Stimulated activated naive CD8-positive, alpha-beta T cell treated with anti-CD3 and anti-CD28 coated beads, Interleukin-15, amount 100 ng/mL, for 72 hours (primary cell): ENCODE measurements at places on chromosomes 4 and X.

- no peak for DNase-seq
These were observed 83.2 kb downstream of the GPAT3 start for GRCh38 chr4:83618991-83619645.

- DNase-seq = peak; percentile 26
These were observed 51.0 kb downstream of the GUCY1B1 start for GRCh38 chr4:155809835-155810234.

DNA sequence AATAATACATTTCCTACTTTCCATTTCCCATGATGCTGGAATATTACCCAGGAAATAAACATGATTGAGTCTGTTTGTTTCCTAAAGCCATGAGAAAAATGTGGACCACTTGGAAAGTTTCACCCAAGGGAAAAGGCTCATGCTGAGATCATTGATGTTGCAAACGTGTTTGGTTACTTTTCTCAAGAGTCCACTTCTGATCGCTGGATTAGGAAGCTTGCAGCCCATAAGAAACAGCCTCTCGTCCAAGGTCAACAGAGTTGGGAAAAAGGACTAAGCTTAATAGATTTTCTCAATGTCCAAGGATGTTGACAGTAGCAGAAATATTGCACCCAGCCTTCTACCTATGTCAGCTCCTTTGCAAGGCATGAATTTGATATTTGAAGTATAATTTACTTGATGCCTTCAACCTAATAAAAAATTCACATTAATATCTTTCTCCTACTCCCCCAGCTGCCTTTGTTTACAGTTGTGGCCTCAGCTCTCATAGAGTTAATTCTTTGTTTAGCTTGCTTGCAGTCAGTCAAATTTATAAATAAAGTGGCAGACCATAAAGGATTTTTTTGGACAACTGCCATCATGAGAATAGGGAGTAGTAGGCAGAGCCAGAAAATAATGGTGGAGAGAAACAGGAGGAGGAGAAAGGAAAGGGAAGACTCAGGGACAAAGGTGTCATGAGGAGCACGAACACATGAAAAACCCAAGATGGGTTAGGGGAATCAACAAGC is 65.6 kb upstream of the BLTP1 start:
- DNase-seq = no peak

DNA sequence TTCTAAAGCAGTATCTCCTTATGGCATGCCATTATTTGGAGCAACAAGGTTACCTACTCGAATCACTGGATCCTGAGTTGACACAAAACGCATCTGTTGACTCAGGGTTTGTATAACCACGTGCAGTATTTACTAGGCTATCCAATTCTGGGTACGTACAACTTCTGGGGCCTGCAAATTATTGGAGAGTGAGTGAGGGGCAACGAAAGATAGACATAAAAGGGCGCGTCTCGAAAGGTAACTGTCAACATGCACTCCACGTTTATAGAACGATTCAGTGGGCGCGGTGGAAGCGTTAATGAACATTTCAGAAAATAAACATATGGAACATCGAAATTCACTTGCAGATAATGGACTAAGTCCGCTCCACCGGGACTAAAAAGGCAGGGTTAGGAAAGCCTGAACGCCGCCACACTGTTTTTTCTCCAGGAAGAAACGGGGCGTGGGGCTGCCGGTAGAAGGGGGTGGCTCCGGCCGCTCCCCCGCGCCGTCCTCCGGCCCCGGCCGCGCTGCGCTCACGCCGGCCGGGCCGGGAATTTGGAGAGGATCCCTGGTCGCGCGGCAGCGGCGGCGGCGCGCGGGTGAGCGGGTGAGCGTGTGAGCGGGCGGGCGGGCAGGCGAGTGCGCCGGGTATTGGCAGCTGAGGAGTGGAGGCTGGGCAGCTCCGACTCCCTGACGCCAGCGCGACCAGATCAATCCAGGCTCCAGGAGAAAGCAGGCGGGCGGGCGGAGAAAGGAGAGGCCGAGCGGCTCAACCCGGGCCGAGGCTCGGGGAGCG is at the start of gene SMAD1:
SMAD1 (plus strand) TSS at position 690 of the 778 bp plus-strand sequence. CDS start 32,761 bp downstream, outside the sequence.
- peak; percentile 39 for DNase-seq

GRCh38 chrX:1564750-1565683 is 26.4 kb upstream of the AKAP17A start:
- peak; percentile 3 for DNase-seq

DNA sequence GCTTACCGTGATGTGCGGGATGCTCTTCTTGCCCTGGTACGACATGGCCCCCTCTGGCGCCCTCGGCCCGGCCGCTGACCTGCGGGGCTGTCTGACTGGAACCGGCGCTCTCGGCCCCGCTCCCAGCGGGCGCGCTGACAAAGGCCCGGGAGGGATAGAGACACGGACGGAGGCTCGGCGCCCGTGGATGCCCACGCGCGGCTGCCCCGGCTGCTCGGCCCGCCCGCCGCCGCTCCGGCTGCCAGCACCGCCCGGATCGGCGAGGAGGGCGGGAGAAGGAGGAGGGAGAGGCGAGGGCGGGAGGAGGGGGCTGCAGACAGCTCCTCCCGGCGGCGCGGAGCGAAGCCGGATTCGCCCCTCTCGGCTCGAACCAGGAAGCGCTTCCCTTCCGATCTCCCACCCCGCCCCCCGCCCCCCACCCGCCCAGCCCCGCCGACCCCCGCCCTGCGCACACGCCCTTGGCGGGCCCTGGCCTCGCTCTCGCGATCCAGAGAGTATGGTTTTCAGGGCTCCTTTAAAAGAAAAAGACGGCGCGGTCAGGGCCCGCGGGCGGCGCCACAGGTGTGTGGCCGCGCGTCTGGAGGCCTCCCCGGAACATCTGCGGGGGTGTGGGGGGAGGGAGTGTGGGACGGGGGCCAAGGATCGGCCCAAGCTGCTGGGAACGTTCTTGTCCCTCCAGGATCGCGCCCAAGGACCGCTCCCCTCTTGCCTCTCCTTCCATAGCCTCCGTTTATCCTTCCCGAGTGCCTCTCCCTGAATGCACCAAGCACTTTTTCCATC is 4.5 kb downstream of the CRMP1 start:
- DNase-seq = no peak

GRCh38 chrX:150627957-150628356 is 59.5 kb downstream of the MTM1 start:
- DNase-seq = no peak

GRCh38 chr4:177265729-177266128 is 43.9 kb upstream of the NEIL3 start:
- no peak for DNase-seq

GRCh38 chr4:19380600-19380999 is 871.1 kb upstream of the SLIT2 start:
- no peak for DNase-seq

DNA sequence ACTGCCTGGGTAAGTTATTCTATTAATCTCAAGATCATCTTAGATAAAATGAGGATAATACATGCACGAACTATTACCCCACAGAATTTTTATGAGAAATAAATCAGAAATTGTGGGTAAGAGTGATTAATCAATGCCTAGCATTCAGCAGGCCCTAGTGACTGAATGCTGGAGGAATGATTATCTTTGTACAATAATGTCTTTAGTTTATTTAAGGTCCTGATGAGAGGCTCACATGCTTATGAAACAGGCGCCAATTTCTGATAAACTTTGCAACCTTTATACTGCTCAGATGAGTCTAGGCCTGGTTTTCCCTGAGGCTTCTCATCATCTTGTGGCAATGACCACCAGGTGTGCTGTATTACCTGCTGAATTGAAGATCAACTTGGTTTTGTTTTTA is 27.8 kb upstream of the BMP2K start:
- no peak for DNase-seq

GRCh38 chrX:109635146-109635545 is 10.2 kb upstream of the KCNE5 start:
- DNase-seq = no peak
